Testis (tissue), 5 donors: ENCODE measurements at places on chromosomes 3 and 15.
A peak's percentile ranks its signal among the peaks of the same experiment; 100 is the strongest.

DNA sequence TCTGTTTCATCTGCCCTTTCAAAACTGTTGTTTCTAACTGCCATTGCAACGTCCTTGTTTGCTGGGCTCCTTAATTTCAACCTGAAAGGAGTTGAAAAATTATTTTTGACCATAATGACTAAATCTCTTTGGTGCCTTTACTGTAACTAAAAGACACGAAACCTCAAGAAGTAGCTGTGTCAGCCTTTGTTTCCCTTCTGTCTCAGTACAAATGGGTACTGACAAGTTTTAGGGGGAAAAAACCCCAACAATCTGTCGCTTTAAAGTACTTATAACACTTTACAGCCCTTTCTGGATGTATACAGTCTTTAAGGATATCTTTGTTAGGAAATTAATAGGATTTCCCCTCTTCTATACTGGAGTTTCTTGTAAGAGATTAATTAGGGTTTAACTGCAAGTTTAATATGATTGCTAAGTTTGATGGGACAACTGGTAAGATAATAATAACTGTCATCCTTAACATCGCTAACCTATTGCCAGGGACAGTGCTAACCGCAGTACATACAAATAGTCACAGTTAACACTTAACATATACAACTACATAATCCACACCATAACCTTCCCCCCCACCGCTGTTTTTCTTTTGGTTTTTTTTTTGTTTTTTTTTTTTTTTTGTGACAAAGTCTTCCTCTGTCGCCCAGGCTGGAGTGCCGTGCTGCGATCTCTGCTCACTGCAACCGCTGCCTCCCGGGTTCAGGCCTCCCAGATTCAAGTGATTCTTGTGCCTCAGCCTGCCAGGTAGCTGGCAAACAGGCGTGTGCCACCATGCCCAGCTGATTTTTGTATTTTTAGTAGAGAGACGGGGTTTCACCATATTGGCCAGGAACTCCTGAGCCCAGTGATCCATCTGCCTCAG lies 1.7 kb downstream of the GXYLT2 start:
- DNase-seq, result peak; percentile 22

GRCh38 chr3:171372694-171373093 lies 87.5 kb downstream of the TNIK start:
- DNase-seq, result no peak

DNA sequence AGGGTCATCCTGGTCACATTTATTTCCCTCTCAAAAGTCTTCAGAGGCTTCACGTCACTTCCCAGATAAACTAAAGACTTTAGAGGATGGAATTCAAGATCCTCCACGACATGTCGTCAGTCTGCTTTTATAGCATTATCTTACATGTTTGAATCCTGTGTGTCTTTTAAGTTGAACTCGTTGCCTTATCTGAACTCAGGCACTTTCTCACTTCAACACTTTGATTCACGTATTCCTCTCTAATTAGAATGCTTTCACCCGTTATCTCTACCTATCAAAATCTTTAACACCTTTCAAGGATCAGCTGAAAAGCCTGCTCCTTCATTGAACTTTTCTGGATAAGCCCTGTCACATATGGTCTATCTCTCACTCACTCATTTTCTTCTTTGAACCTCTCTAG lies 97.1 kb downstream of the MAP2K5 start:
- no peak for DNase-seq

DNA sequence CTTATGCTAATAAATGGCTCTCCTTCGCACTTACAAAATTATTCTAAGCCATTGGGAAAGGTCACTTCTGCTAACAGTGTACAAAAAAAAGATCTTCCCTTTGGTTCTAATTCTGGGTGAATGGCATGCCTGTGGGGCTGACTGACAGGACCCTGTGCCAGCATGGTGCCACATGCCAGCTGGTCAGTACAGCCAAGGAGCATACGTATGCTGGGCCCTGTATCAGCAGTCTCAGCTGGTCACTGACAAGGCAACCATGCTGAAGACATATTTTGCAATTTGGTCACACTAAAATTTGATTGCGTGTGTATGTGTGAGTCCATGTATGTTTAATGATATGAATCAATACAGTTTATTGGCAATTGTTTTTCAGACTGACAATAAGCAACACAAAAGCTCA lies 246.1 kb downstream of the TBL1XR1 start:
- DNase-seq, result no peak

DNA sequence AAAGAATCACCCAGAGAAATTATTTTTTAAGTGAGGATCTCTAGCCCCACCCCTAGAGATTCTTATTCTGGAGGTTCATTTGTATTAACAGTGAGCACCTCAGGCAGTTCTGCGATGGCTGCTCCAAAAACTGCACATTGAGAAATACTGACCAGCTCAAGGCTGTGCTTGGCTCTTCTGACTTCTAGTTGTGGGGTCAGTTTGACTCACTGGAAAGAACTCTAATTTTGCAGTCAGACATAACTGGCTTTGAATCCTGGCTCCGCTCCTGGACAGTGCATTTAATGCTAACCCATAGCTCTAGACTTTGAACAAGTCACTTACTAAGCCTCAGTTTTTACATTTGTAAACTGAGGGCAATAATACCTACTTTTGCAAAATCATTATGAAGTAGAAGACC lies 123.6 kb upstream of the SKOR1 start:
- DNase-seq, result peak; percentile 25

GRCh38 chr3:160598865-160599264 lies 33.5 kb upstream of the KPNA4 start:
- no peak for DNase-seq

- no peak for DNase-seq
Observed at GRCh38 chr3:183494341-183494740, 61.2 kb downstream of the KLHL6 start.

DNA sequence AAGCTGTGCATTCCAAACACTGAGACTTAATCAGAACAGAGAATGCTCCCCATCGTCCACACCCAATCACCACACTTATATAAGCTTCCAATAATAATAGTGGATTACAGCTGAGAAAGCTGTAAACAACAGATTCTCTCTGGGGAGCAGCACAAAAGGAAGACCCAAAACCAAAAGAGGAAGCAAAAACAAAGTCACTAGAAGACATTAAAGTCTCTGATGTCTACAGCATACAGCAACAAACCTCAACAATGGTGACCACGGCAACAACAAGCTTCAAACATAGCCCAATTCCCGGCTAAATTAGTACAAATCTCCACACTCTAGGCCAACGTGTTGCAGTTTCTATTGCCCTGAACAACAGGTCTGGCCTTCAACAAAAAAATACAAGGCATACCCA lies 37.7 kb downstream of the ZDHHC23 start:
- DNase-seq, result no peak

DNA sequence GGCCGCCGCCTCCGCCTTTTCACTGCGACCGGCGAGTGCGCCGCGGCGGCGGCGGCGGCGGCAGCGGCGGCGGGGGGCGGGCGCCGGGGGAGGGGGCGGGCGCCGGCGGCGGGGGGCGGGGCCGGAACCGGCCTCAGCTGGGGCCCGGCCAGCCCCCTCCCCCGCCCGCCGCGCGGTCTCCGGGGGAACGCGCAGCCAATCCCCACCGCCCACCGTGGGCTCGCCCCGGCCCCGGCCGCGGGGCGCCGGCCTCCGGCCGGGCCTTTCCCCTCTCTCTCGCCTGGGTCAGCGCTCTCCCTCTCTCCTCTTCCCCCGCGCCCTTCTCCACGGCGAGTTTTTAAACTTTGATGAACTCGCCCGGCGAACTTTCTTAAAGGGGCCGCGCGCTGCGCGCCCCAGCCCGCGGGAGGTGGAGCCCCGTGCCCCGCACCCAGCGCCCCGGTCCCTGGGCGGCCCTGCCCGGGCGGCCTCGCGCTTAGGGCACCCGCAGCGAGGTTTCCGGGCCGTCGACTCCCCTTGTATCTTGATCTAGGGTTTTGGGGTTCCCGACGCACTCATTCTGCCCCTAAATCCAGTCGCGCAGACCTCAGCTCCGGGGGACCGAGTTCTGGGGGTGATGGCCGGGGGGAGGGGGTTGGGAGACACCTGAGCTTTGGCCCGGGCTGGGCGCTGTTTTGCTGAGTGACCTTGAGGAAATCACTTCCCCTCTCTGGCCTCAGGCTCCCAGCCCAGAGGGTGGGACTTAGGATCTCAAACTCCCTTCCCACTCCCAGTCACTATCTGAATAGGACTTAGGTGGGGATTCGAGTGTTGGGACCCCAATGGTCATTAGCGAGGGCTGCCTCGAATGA lies at the start of gene RBPMS2:
Gene RBPMS2 (minus strand): TSS at position 39 of the 851 bp plus-strand sequence. CDS start 270 bp downstream, outside the sequence.
- peak; percentile 33 for DNase-seq

- DNase-seq, result no peak
Observed at GRCh38 chr3:71547249-71548198, 36.0 kb downstream of the FOXP1 start.

- no peak for DNase-seq
Observed at GRCh38 chr3:100776746-100777145, 67.5 kb downstream of the TFG start.

GRCh38 chr15:82178061-82178460 lies 84.5 kb downstream of the EFL1 start:
- DNase-seq, result no peak
